Stimulated activated CD4-positive, alpha-beta T cell treated with anti-CD3 and anti-CD28 coated beads, Interleukin-15, amount 100 ng/mL, for 1 hour (primary cell): ENCODE measurements at places on chromosomes 11 and 22.
A peak's percentile ranks its signal among the peaks of the same experiment; 100 is the strongest.

GRCh38 chr11:44750551-44751465 lies 24.0 kb downstream of the TSPAN18 start:
- no peak for DNase-seq

DNA sequence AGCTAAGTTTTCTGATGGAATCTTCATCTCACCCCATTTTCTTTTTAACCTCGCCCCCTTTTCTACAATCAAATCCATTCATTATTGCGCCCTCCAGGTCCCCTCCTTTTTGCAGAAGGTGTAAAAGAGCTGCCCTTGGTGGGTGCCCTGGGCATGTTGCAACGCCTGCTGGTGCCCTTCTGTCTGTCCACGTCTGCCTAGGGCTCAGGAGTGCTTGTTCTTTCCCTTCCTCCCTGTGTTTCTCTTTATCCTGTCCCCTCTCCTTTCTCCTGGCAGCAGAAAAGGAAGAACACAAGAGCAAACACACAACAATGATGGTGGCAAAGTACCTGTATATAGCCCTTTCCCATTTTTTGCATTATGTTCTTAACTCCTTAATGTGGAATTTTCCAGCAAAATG lies 6.2 kb upstream of the TLCD5 start:
- DNase-seq, result no peak

GRCh38 chr11:115241899-115242298 lies 262.3 kb downstream of the CADM1 start:
- DNase-seq, result no peak

GRCh38 chr22:25942856-25943411 lies 200.9 kb downstream of the MYO18B start:
- no peak for DNase-seq

DNA sequence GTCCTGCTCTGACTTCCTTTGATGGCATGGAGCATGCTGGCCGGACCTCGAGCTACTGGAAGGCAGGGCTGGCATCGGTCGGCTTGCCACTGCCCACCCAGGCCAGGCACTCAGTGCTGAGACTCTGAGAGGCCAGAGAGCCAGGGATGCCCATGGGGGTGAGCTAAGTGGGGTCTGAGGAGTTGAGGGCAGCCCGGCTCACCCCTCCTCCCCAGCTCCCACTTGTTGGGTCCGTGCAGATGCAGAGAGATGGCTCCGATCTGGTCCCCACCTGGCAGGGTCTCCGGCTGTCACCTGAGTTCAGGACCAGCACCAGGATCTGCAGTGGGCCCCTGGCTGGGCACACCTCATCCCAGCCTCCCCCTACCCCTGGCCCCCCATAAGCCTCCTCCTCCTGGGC lies 13.3 kb downstream of the LSP1 start:
- DNase-seq, result no peak

DNA sequence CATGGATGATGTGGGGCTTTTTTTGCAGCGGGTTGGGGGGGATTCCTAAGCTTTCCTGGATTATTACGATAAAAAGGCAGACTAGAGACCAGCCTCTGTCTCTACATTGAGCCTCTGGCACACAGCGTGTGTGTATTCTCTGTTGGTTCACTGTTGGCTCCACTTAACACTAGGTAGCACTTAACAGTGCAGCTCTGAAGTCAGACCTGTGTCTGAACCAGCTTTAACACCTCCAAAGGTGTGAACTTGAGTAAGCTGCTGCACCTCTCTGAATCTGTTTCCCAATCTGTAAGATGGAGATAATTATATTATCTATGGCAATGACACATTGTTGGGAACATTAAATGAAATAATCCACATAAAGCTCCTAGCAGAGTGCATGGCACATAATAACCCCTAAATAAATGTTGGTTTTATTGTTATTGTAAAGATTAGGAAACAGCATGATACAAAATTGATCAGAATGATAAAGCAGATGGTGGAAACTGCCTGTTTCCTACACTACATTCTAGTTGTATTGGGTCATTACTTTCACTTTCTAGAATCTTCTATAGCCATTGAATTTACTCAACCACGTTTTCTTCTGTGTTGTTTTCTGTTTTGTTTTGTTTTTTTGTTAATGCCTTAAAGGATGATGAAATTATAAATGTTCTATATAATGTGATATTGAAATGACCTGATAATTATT lies 108.4 kb downstream of the ARL14EP start:
- no peak for DNase-seq

DNA sequence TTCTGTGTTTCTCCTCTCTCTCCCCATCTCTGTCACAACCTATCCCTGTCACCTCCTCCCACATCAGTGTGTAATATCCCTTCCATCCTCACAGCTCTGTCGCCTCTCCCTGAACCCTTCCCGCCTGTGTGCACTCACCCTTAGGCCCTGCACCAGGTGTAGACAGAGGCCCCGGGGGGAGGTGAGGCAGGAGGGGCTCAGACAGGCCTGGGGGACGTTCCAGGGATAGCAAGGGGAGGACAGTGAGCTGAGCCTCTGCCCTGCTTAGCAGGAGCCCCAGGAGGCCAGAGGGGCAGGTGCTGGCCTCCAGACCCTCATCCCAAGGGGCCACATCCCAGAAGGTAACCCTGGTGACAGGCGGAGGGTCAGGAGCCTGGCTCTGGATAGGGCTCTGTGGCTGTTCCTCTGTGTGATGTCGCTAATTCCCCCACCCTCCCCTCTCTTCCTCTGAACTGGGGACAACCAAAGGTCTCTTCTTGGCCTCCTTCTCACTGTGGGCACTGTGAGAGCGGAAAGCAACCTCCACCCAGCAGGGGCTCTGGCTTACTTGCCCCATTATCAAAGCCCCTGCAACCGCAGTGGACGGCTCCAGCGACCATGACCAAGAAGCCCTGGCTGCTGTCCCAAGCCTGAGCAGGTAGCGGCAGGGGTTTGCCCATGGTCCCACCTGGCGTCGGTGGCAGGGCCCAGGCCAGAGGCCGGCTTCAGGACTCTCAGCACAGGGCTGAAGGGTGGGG lies 35.7 kb downstream of the KCNJ4 start:
- DNase-seq, result no peak

DNA sequence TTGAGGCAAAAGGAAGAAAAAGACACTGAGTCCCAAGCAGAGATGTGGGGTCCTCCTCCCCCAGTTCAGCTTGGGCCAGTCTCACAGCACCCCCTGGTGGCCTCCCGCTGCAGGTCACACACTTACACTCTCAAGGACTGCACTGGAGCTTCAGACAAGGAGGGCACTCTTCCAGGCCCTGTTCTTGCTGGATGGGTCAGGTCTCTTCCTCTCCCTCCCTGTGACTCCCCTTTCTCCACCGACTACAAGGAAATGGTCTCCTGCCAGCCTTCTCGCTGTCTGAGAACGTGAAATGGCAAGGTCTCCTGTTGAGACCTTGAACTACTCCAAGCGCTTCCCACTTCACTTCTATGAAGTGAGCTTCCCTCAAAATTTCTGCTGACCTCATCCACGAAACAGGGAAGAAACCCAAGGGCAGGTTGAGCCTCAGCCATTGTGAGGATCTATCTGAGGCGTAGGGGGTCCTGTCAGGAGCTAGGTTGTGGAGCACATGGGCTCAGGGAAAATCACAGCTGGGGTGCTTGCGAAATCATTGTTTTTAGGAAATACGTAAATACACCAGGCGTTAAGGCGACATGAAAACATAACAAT lies 11.2 kb upstream of the IGLL1 start:
- DNase-seq, result peak; percentile 44

- no peak for DNase-seq
Measured at GRCh38 chr11:126304457-126305075, 706 bp downstream of the DCPS start.

GRCh38 chr22:49372111-49372529 lies 455.6 kb downstream of the BRD1 start:
- no peak for DNase-seq

DNA sequence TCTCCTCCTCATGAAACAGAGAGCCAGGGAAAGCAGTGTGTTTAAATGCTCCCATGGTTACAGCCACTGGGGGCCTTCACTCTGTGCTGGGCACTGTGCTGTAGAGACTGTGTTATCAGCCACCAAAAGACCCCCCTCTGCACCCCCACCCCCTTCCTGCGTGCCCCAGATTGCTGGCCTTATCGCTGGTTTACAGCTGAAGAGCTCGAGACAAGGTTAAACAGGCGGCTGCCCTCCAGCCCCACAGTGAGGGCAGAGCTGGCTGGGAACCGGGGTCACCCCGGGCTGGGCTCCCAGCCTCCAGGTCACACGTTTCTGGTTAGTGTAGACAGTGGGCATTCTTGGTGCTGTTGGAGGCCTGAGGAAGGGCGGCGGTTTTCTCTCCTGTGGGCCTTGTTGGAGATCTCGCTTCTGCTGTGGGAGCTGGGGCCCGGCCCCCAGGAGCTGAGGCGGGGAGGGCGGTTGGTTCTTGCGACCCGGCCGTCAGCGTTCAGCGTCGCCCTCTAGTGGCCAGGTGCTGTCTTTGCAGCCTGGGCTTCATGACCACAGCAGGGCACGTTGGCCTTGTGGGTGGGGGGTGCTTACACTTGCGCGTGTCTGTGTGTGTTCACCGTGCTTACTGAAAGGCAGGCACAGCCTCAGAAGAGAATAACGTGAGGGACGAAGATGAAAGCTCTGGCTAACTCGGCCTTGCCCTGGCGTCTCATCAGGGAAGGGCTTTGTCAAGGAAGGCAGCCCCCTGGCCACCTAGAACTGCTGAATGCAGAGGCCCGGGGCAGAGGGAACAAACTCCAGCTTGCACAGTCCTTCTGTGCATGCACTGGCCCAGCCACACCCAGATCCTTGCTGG lies 40.8 kb downstream of the TBC1D22A start:
- DNase-seq, result peak; percentile 53

DNA sequence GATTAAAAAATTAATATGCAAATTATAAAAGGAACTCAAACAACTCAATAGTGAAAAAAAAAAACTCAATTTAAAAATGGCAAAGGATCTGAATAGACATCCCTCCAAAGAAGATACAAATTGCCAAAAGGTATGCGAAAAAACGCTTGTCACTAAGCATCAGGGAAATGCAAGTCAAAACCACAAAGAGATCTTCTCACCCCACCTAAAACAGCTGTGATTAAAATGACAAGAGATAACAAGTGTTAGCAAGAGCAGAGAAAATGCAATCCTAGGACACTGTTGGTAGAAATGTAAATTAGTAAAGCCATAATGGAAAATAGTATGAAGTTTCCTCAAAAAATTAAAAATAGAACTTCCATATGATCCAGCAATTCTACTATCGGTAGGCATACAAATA lies 166.3 kb upstream of the ZC3H12C start:
- no peak for DNase-seq

DNA sequence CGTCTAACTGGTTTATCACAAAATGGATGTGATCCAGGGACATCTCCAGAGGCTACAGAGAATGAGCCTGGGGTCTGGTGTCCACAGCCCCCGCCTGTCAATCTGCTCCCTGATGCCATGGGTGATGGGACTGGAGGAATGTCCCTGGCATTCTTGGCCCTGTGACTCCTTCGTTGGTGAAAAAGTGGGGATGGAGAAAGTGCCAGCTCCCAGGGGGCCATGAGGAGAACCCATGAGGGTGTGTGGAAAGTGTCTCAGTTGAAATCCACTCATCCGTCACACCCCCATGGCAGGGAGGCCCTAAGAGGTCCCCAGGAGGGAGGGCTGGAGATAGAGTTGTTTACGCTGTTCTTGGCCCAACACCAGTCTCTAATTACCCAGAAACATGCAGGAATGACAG lies 322.0 kb downstream of the CTTN start:
- no peak for DNase-seq

DNA sequence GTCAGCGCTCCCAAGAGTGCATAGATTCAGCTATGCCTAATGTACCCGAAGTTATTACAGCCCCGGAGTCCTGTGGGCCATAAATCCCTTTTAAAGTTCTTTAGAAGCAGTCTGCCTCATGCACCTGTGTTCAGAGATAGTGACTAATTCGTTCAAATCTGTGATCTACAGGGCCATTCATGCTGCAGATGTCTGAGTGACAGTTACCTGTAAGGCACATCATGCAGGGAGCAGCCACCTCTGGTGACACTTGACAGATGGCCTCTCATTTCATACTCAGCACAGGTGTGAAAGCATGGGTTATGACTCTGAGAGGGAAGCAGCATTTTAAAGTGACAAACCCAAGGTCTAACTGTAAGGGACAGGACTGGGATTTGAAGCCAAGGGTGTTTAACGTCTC lies 2.4 kb upstream of the E2F8 start:
- no peak for DNase-seq

DNA sequence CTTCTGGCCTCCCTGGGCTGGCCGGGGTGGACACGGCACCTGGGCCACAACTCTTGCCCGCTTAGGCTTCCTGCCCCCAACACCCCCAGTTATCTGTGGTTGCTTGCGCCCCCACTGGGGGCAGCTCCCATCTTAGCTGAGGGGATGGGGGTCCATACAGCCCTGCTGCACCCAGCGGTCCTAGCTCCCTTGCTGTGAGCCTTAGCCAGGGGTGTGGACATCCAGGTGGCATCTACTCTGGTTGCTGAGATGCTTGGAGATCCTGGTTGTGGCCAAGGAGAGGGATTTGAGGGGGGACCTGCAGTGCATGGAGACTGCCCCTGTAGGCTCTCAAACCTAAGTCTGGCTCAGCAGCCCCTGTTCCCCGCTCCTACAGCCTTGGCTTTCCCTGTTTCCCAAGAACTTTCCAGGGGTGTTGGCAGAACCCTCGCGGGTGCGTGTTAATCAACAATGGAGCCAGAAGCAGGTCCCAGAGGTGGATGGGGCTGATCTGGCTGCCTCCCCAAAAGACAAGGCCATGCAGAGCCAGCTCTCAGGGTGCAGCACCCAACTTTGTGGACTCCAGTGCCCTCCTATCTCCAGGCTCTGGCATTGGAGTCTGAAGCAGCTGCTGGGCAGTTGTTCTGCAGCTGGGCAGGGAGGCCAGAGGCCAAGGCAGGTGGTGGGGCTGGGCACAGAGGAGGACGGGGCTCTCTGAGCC lies 3.3 kb downstream of the KCNQ1 start:
- no peak for DNase-seq

- DNase-seq, result no peak
Measured at GRCh38 chr11:93289782-93290463, 40.6 kb upstream of the DEUP1 start.

GRCh38 chr22:25779426-25779825 lies 37.4 kb downstream of the MYO18B start:
- no peak for DNase-seq

- DNase-seq, result no peak
Measured at GRCh38 chr22:48702573-48703264, 1125.0 kb downstream of the BRD1 start.

DNA sequence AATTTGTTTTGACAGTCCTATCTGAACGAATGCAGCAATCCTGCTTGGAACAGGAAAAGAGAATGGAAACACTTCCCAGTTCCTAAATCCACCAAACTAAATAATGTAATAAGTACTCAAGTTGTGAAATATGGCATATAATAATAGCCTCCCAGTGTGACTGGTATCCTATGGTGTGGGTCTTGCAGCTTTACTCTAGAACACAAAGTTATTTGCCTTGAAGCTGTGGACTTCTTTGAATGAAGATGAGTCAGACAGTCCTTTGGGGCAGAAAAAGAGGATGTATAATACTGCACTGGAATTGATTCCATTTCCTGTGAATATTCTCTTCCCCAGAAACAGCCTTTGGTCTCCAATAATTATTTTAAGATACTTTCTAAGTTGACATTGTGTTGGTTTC lies 887.0 kb downstream of the KCNA4 start:
- DNase-seq, result no peak

GRCh38 chr11:61602775-61603569 lies 22.1 kb upstream of the SYT7 start:
- no peak for DNase-seq

GRCh38 chr11:83871054-83871453 lies 584.9 kb upstream of the CCDC90B start:
- no peak for DNase-seq
